Cerebellar cortex (tissue), 1 donor: ENCODE measurements at places on chromosomes 7 and 10.

DNA sequence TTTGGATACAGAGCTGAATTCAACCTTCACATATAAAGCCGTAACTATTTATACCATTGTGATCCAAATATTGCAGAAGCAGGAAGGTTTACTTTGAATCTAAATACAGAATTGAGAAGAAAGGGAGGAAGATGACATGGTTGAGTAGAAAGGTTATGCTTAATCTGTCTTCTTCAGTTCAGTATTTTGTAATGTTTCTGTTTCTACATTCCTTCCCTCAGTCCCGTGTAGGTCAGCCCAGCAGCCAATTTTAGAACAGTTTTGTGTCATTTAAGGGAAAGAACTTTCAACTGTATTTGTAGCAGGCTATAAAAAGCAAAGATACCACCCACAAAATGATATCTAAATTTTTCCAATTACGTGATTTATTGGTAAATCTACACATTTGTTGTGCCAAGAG, 97.4 kb downstream of the CPED1 start:
- DNase-seq = no peak

GRCh38 chr10:59741048-59741447, 12.2 kb downstream of the MRLN start:
- DNase-seq = no peak

GRCh38 chr7:42414028-42414427, 177.0 kb upstream of the GLI3 start:
- DNase-seq = no peak

- DNase-seq = no peak
Observed at GRCh38 chr7:121410829-121411596, 14.9 kb upstream of the FAM3C start.

DNA sequence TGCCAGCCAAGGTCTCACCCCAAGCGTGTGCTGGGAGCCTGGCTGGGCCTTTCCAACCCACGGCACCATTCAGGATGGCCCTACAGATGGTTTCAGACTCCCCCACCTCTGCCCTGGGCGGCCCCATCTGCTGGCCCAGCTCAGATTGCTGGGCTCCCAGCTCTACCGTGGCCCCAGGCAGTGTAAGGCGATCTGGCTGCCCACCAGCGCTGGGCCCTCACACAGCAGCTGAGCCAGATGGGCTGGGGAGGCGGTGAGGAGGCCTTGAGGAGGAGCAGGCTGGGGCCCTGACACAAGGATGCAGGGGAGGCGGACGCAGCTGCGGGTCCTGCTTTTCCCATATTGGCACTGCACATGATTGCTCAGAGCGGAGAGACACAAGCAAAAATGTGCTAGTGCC, 162.8 kb downstream of the NRF1 start:
- no peak for DNase-seq

DNA sequence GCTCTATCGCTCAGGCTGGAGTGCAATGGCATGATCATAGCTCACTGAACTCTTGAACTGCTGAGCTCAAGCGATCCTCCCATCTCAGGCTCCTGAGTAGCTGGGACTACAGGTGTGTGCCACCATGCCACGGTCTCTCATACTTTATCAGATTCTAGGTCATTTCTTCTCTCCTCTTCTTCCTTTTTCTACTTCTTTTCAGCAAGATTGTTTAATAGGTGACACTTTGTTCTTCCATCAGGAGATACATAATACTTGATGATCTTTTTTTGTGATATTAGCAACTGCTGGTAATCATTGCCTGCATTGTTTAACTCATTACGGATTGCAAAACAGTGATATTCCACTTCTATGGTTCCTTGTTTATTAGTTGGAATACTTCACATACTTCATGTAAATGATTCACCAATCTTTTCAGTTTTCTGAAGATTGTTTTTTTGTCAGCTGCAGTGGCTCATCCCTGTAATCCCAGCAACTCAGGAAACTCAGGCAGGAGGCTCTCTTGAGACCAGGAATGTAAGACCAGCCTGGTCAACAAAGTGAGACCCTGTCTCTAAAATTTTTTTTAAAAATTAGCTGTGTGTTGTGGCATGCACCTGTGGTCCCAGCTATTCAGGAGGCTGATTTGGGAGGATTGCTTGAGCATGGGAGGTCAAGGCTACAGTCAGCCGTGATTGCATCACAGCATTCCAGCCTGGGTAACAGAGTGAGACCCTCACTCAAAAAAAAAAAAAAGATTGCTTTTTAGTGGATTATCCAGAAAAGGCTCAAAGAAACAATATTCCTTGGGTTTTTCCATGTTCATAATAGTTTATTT, 36.2 kb upstream of the CHST3 start:
- no peak for DNase-seq

DNA sequence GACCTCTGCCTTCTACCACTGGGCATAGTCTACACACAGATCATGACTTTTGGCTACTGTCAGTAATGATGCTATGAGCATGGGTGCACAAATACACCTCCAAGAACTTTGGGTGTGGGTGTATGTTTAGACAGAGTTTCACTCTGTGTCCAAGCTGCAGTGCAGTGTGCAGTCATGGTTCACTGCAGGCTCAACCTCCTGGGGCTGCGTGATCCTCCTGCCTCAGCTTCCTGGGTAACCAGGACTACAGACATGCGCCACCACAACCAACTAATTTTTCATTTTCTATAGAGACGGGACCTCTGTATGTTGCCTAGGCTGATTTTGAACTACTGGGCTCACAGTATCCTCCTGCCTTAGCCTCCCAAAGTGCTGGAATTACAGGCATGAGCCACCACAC, 194.4 kb downstream of the NSUN6 start:
- no peak for DNase-seq
